ENCODE measurements at places on chromosomes 12 and 14.

DNA sequence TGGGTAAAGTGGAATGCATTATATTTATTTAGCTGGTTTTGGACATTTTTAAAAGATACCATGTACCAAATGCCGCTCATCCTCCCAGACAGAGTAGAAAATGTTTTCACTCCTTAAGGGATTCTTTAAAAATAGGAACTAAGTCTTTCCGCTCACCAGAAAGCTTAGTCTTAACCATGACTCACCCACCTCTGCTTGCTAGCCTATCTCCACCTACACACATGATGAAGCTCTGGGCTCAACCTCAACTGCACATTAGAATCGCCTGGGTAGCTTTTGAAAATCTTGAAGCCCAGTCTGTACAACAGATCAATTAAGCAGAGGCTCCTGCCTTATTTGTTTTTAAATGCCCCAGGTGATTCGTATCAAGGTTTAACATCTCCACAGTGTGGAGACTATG, 260.5 kb downstream of the NEDD1 start:
- no peak for DNase-seq

GRCh38 chr14:89364316-89364715, 52.7 kb downstream of the FOXN3 start:
- DNase-seq: no peak

- DNase-seq: no peak
Observed at GRCh38 chr12:89059056-89059455, 293.2 kb downstream of the DUSP6 start.

- DNase-seq: no peak
Observed at GRCh38 chr12:100229036-100229635, 28.5 kb downstream of the ACTR6 start.

DNA sequence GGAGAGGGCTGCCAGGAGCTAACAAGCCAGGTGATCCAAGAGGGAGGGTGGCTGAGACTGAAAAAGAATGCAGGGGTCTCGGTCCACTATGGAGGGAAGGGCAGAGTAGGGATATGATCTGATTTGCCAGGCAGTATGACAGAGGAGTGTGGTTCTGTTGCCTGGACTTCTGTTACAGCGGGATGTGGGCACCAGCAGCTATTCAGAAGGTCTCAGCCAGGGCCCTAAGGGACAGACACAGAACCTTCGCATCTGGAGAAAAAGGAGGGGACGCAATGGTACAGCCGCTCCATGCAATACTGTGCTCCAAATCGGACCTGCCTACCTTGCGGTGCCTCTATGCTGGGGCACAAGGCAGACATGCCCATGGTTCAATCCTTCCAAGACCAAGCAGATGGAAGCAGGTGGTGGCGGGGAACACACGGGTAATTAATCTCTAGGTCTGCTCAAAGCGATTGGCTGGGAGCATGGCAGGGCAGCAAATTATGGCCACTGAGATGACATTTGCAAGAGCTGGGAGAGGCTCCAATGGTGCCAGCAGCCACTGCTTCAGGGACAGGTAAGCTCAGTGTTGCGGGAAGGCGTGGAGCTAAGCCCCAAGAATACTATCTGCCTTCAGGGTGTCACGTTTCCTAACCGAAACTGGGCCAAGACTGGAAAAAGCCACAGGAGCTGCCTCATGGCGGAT, 185.5 kb downstream of the FOXN3 start:
- no peak for DNase-seq

GRCh38 chr12:53982648-53983567, 2.0 kb upstream of the HOXC10 start:
- no peak for DNase-seq

DNA sequence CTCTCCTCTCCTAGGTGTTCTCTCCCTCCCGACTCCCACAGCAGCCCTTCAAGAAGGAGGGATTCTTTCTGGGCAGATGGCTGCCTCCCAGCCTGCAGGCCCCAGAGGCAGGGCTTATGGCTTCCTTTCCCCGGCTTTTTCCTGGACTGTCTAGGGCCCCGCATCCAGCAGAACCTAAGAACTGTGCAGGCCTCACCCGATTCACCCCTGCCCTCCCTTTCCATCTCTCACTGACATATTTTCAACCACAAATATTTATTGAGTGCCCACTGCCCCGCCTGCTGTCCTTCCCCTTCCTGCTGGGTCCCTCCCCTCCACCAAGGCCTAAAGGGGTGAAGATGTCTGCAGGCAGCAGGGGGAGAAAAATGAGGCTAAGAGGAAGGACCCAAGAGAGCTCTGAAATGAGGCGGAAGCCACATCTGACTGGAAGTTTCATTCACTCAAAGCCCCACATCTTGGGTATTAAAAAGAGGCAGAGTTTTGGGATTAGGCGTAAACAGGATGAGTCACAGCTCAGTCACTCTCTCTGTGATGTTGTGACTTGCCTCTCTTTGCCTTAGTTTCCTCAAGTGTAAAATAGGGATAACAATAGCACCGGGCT, 2.9 kb downstream of the SCNN1A start:
- DNase-seq: peak; percentile 86

- no peak for DNase-seq
Observed at GRCh38 chr12:51025338-51025835, 797 bp downstream of the SLC11A2 start.

DNA sequence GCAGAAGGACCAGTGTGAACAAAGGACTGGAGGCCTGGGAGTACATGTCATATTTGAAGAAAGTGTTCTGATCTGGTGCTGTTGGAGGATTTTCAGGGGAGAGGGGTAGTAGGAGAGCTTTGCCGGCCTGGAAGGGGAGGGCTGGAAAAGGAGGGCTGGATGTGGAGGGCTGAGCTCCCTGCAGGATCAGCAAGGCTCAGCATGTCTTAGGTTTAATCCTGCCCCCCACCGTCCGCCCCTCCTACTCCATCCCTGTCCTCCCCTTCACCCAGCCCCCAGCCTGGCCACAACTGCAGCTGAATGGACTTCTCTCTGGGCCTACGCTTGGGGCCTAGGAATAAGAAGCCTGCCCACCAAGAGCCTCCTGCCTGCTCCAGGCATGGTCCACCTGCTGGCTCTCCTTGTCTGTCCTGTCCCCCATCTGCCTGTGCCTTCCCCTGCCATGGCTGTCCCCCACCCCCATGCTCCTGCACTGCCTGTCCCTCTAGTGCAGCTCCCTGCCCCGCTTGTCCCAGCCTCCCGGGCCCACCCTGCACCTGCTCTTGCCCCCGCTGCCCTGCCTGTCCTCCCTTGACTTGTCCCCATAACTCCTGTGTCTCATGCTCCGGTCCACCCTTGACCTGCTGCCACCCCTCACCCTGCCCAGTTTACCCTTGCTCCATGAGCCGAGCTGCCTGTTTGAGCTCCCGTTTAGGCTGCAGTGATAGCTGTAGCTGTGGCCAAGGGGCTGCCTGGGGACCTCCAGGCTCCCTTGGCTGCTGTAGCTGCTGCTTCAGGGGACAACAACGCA, 9.8 kb upstream of the RARG start:
- DNase-seq: no peak

DNA sequence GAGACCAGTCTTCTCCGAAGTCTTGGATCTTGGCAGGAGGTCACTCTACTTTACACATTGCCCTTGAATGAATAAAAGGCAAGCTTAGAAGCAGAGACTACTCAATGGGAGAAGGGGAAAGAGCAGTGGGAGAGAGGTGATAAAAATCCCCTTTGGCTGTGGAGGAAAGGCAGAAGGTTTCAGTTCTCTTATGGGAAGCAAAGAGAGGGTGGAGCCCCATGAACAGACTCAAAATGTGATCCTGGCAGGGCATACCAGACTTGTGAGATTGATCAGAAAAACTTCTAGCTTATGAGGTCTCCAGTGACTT, 49.6 kb upstream of the HECTD1 start:
- no peak for DNase-seq

- no peak for DNase-seq
Observed at GRCh38 chr12:118840399-118840798, 140.9 kb upstream of the SRRM4 start.

GRCh38 chr12:22047494-22047893, 1.5 kb downstream of the CMAS start:
- DNase-seq: no peak

GRCh38 chr12:64682572-64683277, 72.4 kb downstream of the RASSF3 start:
- no peak for DNase-seq

GRCh38 chr12:67088401-67089118, 180.6 kb upstream of the CAND1 start:
- DNase-seq: no peak

- no peak for DNase-seq
Observed at GRCh38 chr14:100376751-100377171, 53.6 kb downstream of the SLC25A47 start.

DNA sequence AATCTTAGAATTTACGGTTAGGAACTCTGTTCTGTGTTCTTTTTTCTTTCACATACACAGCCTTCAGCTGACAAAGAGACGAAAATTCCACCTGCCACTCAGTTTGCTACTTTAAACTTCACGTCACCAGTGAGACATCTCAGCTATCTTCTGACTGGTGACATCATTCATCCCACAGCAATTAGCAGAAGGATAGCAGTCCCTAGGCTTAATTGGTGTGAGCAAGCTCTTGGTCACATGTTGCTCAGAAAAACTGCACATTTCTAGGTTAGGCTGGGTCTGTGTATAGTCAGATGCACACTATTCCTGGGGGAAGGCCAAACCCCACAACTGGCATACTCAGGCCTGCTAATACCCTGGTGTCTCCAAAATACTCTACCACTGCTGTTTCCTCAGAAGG, 23.9 kb downstream of the SLC7A7 start:
- DNase-seq: no peak

- DNase-seq: no peak
Observed at GRCh38 chr12:123050913-123051312, 70.4 kb downstream of the ARL6IP4 start.

DNA sequence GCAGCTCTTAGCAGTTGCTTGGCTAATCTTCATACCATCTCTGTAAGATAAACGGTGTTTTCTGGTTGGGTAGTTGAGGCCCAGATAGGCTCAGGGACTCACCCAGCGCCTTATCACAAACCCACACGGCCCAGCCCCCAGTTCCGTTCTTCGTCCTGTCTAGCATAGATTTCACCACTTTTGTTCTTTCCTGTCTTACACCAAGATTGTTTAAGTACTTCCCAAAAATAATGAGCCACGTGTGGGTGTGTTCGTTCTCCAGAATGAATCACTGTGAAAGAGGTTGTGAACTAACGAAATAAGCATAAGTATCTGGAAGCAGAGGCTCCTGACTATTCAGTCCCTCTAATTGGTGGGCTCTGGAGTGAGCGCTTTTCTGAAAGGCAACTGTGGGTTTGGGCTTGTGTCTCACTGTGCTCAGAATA, 21.4 kb downstream of the ACVR1B start:
- no peak for DNase-seq

- no peak for DNase-seq
Observed at GRCh38 chr14:53983112-53983511, 26.5 kb upstream of the BMP4 start.

DNA sequence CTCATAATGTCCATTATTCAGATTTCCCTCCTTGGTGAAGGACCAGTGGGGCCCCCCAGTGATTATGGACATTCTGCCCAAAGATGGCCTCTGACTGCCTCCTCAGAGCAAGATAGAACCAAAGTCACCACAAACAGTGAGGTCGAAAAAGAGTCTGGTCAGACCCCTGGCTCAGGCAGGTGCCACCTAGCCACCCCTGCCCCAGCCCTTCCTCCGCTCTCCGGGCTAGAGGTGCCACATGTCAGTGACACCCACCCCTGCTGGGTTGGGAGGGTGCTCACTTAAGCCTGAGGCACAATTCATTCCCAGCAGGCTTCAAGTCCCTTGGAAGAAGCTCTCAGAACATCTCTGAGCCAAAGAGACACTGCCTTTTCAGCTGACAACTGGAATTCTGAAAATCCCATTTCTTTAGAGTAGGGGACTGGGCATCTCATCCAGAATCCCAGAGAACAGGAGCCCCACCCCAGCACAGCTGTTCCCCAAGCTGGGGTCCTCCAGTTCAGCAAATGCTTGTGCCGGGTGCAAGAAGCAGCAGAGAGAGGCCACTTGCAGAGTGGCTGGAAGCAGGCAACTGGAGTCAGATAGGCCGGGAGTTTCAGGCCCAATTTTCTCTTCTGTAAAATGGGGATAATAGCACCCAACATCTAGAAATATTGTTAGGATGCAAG, 50.3 kb downstream of the ISCA2 start:
- no peak for DNase-seq

DNA sequence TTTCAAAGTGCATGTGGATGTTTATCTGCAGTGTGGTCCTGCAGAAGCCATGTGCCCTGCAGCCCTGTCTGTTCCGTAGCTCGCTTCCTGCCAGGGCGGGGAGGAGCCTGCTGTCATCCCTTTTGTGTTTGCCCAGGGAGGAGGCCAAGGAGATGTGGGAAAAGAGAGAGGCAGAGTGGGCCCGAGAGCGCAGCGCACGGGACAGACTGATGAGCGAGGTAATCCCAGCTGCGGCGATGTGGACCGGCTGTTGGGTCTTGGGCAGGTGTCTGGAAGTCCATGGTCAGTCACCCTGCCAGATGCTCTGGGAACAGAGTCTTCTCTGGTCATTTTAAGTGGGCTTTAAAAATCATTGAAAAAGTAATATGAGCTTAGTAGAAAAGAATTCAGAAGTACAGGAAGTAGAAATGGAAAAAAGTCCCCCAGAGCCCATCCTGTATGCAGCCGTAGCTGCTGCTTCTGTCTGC, 12.8 kb downstream of the TCHP start:
- no peak for DNase-seq

DNA sequence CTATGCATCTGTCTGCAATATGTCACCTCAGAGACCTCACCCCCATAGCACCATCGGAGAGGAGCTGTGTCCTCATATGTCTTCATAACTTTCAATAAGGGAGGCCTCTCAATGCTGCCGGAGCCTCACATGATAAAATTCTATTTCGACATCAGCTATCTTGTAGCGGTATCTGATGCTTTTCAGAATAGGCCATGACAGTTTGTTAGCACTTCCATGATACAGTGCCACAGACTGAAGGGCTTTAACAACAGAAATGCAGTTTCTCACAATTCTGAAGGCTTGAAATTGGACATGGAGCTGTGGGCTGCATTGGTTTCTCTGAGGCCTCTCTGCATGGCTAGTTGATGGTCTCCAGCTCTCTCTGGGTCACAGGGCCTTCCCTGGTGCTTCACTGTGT, 125.0 kb upstream of the PZP start:
- DNase-seq: no peak

DNA sequence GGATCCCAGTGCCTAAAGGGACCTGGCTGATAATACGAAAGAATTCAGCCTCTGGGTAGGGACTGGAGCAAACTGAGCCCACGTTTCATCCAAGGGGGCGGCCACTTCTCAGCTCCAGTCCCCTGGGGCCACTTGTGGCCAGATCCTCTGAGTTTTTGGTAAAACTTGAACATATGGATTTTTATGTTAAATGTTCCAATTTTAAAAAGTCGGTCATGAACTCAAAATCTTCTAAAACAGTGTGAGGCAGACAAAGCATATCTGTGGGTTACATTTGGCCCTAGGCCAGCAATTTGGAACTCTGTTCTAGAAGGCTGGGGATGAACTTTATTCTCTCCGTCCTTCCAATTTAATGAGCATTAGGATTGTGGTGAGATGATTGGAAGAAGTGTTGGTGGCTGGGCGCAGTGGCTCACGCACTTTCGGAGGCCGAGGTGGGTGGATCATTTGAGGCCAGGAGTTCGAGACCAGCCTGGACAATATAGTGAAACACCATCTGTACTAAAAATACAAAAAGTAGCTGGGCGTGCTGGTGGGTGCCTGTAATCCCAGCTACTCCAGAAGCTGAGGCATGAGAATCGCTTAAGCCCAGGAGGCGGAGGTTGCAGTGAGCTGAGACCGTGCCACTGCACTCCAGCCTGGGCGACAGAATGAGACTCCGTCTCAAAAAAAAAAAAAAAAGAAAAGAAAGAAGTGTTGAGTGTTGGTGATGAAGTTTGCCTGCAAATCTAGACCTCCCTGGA, 3.0 kb upstream of the PPP1CC start:
- no peak for DNase-seq

GRCh38 chr12:26855337-26855736, 22.3 kb upstream of the ITPR2 start:
- DNase-seq: no peak

GRCh38 chr14:44745371-44745770, 216.4 kb downstream of the KLHL28 start:
- no peak for DNase-seq
